ENCODE measurements at places on chromosomes 2 and 18. TPM values are rescaled to one million over a fixed set of nuclear protein-coding genes. Genes with fewer than 3 reads are reported as not detected.

DNA sequence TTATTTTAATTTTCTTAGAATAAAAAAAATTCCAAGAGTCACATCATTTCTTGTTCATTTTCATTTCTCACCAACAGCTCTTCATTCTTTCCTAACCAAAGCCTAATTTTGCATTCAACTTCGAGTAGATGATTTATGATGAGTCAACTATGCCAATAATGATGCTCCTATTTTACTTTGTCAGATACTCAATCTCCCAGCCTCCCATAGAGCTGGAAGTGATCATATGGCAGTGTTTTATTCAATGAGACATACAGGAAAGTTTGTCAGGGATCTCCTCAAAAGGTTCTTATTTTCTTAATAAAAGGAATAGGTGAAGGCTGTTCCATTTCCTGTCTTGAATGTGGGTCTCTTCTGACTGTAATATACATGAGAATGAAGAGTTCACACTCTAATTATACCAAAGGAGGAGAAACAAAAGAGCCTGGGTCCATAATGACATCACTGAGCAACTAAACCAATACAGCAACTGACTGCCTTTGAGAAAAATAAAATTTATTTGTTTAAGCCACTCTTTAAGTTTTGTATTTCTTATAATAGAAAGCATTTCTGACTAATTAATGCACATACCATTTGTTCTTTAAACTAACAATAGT is 231.2 kb upstream of the CYP26B1 start:
- no peak for DNase-seq

GRCh38 chr2:141362311-141362710 is 768.5 kb downstream of the LRP1B start:
- no peak for DNase-seq

GRCh38 chr2:117972476-117973123 is 41.3 kb downstream of the CCDC93 start:
- DNase-seq = no peak

- no peak for DNase-seq
Observed at GRCh38 chr2:120229341-120229740, 6.1 kb upstream of the TMEM185B start.

GRCh38 chr2:97931858-97932225 is 63.9 kb downstream of the TMEM131 start:
- DNase-seq = no peak

DNA sequence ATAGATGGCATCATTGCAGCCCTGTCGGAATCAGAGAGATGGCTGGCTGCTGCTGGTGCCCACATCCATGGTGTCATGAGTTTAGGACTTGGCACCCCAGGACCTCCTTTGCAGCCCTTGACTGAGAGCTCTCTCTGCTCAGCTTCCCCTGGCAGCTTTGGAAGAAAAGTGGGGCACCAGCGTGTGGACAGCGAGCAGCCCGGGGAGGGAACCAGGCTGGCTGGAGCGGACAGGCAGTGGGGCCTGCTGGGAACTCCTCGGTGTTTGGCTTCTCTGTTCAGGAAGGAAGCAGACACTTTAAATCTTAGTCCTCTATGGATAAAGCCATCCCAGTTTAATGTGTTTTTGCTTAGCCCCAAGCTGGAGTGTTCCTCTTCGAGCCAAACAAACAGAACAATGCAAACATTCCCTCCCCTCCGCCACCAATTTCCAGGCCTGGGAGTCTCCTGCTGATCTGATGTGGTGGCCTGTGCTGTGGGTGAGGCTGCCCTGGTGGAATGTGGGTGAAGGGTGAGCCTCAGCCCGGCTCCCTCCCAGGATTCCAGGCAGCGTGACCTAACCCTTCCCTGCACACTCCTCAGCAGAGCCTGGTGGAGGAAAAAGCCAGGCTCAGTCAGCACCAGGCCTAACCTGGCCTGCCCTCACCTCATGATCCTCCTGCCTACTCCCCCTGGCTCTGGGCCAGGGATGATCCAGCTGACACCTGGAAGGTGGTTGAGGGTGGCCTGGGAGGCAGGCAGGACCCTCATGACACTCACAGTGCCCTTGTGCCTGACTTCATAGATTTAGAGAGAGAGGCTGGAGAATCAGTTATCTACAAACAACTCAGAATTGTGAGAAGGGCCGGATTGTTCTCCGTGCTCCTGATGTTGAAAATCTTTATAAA is 21.6 kb upstream of the ITGB6 start:
- peak; percentile 70 for DNase-seq

- no peak for DNase-seq
Observed at GRCh38 chr2:192570788-192571187, 376.1 kb upstream of the TMEFF2 start.

GRCh38 chr2:121583555-121583954 is 52.9 kb downstream of the RNU4ATAC start:
- DNase-seq = no peak

DNA sequence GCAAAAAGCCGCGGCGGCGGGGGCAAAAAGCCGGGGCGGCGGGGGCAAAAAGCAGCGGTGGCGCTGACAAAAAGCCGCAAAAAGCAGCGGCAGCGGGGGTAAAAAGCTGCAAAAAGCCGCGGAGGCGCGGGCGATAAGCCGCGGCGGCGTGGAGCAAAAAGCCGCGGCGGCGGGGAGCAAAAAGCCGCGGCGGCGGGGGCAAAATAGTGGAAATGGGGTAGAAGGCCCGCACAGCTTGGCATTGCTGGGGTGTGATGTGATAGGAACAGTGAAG is 450.1 kb downstream of the ANKRD30B start:
- DNase-seq = no peak

DNA sequence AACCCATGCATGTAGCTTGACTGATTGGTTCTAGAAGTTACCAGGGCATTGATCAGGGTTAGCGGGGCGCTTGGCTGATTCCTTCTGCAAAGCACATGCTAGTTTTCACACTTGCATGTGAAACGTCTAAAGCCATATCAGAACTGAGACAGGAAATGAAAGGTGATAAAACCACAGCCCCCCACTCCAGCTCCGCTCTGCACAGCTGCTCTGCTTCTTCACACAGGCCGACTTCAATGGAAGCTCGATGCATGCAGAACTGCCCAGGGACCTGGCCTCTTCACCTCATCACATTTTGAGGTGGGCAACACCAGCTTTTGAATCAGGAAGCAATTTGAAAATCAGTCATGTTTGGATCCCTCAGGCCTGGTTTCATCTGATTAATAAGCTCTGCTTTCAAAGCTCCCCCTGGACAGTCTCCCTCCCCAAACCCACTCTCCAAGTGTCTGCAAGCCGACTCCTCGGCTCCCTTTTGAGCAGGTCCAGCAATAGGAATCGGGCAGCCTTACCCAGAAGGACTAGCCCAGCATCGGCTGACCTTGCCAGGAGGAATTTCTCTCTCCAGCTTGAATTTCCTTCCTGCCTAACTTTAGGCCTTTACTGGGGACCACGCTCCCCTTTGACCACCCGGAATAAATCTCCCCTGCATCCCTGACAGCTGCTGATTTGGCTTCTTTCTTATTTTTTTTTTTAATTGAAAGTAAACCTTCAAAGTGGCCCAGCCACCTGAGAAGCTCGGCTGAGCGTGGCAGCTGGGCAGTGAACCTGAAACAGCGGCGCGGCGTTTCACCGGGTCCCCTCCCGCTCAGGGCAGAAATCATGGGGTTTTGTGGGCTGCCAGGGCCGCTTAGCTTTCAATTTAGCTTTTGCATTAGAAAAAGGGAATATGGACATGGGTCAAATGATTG is 31.7 kb downstream of the HRH4 start:
- no peak for DNase-seq

GRCh38 chr2:10271946-10272345 is 30.8 kb upstream of the HPCAL1 start:
- no peak for DNase-seq

DNA sequence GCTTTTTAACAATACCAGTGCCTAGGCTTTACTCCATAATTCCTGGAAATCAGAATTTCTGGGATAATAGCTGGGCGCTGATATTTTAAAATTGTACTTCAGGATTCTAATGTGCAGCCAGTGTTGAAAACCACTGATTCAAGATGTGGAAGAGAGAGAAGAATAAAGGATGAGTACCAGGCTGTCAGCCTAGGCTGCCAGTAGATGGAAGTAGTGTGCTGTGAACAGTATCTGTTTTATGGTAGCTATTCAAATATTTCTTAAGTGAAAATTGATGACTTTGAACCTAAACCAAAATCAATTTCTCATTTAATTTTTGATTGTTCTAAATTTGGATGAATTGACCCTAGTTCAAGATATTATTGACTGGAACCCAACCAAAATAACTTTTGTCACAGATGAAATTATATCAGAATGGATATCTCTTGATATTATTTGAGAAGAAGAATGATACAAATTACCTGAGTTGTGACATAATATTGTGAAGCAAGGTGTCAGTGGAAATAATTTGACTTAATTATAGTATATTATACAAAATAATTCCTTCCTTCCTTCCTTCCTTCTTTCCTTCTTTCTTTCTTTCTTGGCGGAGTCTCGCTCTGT is 88.0 kb downstream of the COMMD1 start:
- peak; percentile 59 for DNase-seq

DNA sequence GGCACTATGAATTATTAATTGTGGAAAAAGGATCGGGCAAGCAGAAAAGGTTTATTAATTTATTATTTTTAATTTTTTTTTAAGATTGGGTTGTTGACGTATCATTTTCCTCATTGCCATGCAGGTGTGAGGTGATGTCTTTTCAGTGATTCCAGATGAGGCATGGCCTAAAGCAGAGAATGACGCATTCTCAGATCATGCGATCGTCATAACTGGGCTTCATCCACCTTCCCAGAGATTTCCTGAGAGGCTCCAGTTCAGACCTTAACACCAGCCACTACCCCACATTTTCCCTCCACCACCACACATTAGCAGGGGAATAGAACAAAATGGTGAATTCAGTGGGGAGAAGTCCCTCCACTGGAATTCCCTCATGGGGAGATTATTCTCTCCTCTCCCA is 518.4 kb upstream of the SPHKAP start:
- no peak for DNase-seq

DNA sequence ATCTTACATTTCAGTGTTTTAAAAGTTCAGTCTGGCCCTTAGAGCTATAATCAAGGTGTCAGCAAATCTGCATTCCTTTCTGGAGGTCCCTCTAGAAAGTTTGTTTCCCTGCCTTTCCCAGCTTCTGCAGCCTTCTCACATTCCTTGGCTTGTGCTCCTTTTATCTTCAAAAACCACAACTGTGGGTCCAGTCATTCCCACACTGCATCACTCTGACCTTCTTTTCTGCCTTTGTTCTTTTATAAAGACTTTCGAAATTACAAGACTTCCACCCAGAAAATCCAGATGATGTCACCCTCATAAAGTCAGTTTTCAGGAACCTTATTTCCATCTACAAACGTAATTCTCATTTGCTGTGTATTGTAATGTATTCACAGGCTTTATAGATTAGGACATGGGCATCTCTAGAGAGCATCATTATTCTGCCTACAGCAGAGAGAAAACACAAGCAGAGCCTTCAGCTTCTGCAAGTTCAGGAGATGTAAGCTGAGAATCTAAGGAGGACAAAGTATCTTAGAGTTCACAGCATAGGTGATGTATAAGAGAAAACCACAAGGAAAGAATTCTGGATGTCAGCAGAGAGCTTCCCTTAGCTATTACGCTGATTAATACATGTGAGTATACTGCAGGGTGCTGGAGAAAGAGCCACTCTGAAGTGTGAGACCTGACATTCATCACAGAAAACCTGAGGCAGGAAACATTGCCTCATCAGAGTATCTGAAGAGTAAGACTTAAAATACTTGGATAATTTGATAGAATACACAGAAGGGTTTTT is 1100.2 kb downstream of the CBLN2 start:
- DNase-seq = no peak

DNA sequence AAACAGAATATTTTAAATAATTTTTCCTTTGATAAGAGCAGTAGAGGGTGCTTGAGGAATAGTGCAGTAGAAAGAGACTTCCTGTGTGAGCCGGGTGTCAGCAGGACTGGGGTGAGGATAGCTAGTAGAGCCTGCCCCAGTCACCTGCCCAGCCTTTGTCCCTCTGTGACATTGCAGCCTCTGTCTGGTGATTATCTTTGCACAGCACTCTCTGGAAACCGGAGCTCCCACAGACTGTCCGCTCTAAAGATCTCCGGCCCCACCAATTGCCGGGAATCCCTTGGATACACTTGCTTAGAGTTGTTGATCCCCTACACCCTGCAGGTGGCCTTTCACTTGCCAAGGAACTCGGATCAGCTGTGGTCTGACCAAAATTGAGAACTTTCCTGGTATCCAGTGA is 1081.3 kb upstream of the TMEFF2 start:
- DNase-seq = no peak

DNA sequence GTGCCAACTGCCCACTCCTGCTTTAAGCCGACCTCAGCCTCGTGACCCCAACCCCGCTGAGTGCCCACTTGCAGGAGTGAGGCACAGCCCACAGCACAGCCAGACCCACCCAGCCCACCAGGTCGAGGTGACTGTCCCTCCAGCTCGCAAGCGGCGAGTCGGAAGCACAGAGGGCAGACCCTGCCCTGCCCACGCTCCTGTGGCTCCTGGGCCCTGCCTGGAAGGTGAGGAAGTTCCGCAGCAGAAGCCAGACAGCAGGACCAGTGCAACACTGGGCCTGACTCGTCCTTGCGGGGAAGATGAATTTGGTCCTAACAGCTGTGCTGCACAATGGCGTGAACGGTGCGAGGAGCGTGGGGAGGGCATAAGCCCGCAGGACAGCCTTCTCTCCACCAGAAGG is 9.9 kb downstream of the DTYMK start:
- no peak for DNase-seq

DNA sequence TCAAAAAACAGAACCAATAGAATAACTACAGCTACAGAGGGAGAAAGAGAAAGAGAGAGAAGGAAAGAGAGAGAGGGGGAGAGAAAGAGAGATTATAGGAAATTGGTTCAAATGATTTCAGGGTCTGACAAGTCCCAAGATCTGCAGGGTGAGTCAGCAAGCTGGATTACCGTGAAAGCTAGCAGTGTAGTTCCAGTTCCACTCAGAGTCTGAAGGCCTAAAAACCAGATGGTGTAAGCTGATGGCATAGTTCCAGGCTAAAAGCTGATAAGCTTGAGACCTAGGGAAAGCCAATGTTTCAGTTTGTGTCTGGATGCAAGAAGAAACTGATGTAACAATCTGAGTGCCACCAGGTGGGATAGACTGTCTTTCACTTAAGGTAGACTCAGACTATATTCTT is 397.7 kb downstream of the TRIB2 start:
- DNase-seq = peak; percentile 95

GRCh38 chr18:24990671-24991134 is 361.3 kb downstream of the ZNF521 start:
- no peak for DNase-seq

CNGA3 gene
- total RNA-seq = 1.2 TPM

RSAD2 gene
- 36.4 TPM for total RNA-seq

KCNG3 gene
- 1.7 TPM for total RNA-seq

AMER3 gene
- 1.2 TPM for total RNA-seq

COPS9 gene
- total RNA-seq = 18.5 TPM

GNAL gene
- total RNA-seq = 2.9 TPM

HES6 gene
- 1.2 TPM for total RNA-seq

PRKAG3 gene
- total RNA-seq = not detected
